ENCODE measurements at places on chromosomes 6 and 20.

DNA sequence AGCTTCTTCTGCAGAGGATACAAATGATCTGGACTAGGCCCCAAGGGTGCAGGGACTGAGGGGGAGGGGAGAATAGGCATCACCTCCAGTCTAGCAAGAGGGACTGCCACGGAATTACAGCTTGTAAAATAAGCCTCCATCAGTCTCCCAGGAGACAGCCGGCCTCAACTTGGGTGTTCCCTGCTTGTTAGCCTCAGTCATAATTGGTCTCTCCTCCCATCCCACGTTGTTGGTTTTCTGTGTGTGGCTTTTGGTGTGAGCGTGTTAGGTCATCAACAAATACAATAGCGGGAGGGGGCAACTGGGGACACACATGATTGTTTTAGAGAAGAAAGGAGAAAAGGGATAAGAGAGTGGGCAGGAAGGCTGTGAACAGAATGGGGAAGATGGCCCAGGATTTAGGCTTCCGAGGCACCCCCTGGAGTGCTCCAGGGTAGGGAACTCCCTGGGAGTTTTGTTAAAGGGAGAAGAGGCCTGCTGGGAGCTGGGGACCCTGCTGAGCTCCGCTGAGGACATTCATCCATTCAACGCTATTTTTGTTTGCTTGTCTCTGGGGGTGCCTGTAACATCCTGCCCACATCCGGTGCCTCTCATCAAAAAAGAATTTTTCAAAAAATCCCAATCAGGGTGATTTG lies 9.2 kb downstream of the FOXA2 start:
- DNase-seq, result no peak

DNA sequence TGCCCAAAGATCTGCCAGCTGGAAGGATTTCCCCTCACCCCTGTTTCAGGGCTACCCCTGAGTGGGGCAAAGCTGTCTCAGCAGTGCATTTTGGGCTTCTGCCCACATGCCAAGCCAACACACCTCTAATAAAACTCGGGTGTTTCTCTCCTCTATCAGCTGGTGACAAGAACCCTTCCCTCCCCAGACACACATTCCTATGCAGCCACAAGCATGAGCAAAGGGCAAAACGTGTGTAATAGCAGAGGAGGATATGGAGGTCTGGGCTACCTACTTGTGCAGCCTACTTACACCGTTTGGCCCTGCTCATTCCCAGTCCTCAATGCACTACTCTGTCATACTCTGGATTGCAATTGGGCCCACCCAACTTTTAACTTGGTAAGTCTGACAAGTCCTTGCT lies 101.3 kb downstream of the IYD start:
- DNase-seq, result no peak

GRCh38 chr6:105838171-105838570 lies 248.0 kb upstream of the PRDM1 start:
- DNase-seq, result no peak

DNA sequence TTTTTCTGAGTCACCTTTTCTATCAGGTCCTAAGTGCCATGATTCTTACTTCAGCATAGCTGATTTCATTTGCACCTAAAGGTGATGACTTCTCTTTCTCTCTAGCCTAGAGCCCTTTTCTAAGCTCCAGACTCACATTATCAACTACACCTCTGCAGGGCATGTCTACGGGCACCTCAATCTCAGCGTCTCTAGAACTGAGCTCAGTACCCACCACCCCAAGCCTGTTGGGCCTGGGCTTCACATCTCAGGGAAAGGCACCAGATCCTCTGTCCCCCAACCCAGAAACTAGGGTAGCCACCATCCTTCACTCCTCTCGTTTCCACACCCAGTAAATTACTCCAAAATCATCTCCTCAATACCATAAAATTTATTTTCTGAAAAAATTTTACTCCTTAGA lies 10.6 kb upstream of the PLCG1 start:
- DNase-seq, result no peak

GRCh38 chr6:69232496-69232895 lies 564.3 kb downstream of the LMBRD1 start:
- no peak for DNase-seq

GRCh38 chr6:29938746-29939508 lies 3.4 kb upstream of the HLA-A start:
- DNase-seq, result no peak

- no peak for DNase-seq
Observed at GRCh38 chr20:51688600-51689244, 79.5 kb downstream of the ATP9A start.

GRCh38 chr20:32339116-32339515 lies 19.0 kb upstream of the ASXL1 start:
- DNase-seq, result no peak

DNA sequence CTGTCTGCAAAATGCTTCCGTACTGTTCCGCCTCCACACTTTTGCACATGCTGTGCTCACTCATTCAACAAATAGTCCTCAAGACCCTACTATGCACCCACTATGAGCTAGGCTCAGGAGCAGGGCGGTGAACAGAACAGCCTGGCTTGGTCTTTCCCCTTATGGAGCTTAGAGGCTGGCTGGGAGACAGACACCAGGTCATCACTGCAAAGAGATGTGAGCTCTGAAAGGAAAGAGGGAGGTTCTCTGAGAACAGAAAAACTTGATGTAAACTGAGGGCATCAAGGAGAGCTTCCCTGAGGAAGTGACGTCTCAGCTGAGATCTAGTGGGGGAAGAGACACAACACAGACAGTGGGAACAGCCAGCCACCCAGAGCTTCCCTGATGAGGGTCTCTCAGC lies 31.0 kb upstream of the TGM2 start:
- DNase-seq, result no peak

GRCh38 chr6:7750197-7750596 lies 24.3 kb downstream of the BMP6 start:
- no peak for DNase-seq

DNA sequence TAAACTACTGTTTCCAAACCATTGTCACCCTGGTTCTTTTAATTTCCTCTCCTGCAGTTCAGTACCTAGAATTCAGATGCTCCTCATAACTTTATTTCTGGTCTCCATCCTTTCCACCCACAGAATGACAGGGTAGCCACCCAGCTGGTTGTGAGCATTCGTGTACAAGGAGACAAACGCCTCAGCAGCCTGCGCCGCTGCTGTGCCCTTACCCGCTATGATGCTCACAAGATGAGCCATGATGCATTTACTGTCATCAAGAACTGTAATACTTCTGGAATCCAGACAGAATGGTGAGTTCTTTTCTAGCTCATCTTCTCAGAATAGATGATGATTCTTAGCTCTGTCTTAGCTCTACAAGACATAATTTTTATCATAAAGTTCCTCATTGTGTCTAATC lies 18.6 kb downstream of the GTPBP2 start:
- DNase-seq, result no peak

DNA sequence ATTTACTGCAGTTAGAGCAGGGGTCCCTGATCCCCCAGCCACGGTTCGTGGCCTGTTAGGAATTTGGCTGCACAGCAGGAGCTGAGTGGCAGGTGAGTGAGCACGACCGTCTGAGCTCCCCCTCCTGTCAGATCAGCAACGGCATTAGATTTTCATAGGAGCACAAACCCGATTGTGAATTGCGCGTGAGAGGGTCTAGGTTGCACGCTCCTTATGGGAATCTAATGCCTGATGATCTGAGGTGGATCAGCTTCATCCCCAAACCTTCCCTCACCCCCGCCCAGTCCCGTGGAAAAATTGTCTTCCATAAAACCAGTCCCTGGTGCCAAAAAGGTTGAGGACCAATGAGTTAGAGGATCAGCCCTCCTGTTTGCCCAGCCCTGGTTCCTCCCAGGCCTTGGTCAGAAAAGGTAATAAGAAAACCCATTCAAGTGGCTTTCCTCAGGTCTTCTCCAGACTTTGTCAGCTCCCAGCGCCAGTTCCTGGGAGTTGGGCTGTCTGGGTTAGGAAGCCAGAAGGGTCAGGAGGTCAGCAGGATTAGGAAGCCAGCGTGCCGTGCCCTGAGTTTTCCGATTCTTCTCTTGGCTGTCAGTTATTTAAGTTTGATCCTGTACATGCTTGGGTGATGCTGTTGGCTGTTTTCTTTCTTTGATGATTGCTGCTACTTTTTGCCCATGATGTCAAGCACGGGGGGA lies 139.9 kb upstream of the PMEPA1 start:
- no peak for DNase-seq

DNA sequence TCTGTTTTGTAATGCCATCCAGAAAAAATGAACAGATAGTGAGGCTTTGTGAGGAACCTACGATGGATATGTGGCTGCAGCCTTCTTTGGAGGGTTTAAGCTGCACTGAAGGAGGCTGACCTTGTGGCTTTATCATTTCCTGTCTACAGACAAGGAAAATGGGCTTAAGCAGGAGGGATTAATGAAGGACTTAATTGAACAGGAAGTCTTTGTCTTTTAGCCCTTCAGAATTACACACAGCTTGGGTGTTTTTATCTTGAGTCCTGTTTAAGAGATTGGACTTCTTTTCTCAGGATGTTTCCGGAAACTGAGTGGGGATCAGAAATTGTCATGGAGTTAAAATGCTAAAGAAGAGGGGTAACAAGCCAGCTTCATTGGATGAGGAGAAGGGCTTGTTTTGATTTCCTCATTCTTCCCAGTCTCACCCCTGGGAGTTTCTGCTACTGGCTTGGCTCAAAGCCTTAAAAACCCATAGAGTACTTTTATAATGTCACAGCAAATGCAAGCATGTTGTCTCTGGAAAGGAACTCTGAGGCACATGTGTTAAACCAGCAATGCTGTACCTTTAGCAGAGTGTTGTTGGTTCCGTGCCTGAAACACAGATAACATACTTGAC lies 193.6 kb downstream of the JARID2 start:
- DNase-seq, result no peak

DNA sequence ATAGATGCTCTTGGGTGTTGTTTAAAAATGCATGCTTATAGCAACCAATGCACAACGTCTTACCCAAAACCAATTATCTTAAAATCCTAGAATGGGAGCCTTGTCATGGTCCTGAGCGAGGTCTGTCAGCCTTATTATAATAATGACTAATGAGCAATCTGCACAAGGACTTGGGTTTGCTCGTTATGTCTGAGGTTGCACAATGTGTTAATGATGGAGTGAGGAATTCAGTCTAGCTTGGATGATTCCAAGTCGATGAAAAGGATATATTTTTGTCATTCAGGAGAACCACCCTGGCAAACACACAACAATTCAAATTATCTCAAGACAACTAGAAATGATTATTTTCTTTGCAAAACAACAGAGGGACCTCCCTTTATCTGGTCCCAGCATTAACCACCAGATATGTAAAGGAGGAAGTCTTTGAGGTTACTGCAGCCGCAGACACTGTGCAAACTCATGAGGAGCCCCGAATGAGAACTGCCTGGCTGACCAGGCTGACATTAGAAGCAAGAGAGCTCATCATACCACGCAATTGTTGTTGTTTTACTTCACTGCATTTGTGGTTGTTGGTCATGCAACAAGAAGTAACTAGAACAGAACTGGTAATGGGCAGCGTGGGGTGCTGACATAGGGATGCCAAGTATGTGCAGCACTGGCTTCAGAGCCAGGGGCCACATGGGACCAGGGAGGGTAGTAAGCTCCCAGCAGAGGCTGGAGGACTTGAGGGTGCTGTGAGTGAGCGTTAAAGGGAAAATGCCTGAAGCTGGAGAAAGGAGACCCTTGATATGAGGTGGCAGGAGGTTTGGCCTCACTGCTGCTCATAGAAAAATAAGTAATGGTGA lies 488.3 kb downstream of the CDH26 start:
- no peak for DNase-seq

DNA sequence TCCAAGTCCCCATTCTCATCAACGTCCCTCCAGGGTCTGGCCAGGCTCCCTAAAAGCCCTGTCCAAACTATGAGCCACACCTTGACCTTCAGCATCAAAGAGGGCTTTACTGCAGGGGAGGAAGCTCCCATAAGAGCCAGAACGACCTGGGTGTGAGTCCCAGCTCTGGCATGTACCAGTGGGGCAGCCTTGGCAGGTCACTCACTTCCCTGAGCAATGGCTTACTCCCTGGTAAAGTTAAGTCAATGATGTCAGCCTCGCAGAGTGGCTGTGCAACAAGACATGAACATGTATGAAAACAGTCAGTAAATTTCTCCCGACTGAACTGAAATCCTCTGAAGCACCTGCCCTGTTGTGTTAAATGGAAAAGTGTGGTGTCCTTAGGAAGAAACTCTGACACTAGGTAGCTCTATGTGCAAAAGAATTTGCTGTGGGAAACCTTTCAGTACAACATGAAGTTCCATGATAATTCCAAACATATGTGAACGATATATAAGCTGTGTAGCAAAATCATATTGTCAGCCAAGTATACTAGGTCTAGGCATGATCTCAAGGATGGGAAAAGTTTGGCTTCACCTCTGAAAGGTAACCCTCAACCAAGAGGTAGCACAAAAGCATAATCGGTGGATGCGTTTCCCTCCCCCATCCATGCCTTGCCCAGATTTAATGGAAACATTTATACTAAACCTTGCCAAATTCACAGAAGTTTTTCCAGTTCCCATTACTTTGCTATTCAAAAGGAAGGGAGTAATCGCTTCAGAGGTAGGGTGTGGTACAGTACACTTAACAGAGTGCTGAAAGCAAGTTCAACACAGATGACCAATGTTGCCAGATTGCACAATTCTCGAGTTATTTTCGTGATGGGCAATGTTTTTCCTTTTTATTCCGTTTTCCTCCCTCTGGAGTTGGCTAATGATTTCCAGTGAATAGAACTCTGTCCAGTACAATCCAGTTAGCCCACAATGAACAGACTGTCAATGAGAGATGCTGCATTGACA lies 49.0 kb upstream of the RANBP9 start:
- peak; percentile 58 for DNase-seq

DNA sequence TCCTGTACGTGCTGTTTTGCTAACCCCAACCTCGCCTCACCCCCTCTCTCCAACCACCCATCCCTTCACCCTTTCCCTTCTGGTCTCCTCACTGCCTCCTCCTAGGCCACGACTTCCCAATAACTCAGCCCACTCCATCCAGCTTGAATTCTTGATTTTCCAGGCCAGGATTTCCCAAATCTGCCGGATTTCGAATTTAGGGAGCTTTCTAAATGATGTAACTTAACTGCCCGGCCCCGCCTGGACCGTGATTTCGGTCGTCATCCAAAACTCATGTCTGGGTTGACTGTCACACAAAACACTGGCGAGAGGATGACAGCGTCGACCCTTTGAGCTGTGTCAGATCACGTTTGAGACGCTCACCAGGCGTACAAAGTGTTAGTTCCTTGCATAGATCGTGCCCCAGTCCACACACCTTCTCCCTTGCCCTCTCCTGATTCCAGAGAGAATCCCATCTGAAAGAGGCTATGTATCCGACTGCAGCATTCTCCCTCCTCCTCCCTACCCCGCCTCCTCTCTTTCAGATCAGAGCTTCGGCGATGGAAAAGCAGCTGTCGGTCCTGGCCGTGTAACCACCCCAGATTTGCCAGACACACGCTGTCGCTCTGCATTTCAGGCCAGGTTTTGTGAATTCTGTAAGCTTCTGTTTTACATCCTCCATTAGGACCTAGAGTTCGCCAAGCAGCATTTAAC lies 168.2 kb downstream of the GPX5 start:
- no peak for DNase-seq

All from AG08396 (cell line).